ENCODE measurements at places on chromosomes 11 and 22.

- DNase-seq = no peak
Observed at GRCh38 chr11:93719310-93719709, 22.0 kb downstream of the TAF1D start.

DNA sequence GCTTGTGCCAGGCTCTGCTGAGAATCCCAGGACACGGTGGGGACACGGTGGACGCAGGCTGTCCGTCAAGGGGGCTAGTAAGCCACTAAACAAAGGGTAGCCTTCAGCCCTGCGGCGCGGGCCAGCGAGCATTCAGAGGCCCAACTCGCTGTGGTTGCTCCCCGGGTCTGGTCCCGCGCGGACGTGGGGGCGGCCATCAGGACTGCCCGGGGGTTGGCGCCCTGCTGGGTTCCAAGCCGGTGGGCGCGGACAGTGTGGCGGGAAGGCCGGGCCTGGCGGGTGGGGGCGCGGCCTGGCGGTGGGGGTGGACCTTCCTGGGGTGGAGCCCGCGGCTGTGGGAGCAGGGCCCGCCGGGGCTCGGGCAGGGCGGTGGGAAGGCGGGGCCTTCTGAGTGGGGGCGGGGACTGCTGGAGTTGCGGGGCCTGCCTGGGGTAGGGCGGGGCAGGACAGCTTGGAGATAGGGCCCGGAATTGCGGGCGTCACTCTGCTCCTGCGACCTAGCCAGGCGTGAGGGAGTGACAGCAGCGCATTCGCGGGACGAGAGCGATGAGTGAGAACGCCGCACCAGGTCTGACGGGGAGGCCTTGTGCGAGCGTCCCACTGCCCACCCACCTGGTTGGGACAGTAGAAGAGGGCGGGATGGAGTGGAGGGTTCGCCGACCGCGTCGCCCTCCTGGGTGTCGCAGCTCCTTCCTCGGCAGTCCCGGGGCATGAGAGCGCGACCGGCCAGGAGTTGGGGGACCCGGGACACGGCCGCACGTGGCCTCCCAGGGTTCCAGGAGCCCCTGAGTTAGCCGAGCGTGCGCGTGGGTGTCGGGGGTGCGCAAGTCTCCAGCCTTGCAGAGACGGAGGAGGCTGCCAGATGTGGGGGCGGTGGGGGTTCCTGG is at the start of gene SERHL2:
SERHL2 (plus strand) TSS at position 482 of the 887 bp plus-strand sequence; CDS start at position 547, 65 bp downstream.
- peak; percentile 94 for DNase-seq

DNA sequence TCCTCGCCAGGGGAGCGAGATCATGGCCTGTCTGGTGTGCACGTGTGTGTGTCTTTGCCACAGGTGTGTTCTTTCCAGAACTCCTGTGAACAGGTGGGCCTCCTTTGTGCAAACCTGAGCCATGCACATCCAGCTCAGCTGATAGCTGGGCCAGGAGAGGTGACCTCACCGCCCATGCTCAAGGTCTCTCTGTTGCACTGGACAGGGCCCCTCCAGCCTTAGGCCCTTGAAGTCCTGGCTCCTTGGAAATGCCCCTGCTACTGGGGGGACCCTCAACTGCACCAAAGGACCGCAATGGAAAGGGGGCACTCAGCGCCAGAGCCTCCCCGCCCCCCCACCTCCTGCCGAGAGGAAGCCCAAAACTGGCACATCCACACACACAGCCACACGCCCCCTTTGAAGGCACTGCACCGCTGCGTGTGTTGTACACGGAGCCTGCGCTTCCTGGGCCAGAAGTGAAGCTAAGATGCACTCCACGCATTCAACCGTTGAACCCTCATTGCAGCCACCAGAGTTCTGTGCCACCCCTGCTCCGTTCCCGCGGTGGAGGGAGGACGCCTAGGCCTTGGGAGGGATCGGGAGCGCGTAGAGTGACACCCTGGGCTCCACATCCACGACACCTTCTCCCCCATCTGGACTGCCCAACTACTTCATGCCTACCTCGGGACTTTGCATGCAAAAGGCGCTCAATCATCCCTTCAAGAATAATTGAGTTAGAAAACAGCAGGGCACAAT is 16.4 kb upstream of the IL2RB start:
- DNase-seq = no peak

DNA sequence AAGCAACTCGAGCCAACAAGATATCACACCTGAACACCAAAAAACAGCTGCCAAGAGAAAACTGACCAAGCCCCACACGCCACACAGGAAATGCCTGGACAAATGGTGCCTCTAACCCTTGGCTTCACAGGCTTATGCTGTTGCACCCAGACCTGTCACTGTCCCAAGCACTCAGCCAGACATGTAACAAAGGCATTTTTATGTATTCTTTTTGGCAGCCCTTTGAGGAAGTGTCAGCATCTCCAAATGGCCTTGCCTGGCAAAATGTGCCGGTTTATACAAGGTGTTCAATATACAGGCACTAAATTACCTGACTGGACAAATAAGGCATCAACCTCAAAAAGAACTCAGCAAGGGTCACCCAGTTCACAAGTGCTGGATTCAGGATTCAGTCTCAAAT is 6.1 kb downstream of the HDHD5 start:
- DNase-seq = no peak

- DNase-seq = no peak
Observed at GRCh38 chr11:57306940-57307565, 17.7 kb downstream of the TNKS1BP1 start.

GRCh38 chr11:126114486-126115126 is 51.9 kb upstream of the CDON start:
- no peak for DNase-seq

DNA sequence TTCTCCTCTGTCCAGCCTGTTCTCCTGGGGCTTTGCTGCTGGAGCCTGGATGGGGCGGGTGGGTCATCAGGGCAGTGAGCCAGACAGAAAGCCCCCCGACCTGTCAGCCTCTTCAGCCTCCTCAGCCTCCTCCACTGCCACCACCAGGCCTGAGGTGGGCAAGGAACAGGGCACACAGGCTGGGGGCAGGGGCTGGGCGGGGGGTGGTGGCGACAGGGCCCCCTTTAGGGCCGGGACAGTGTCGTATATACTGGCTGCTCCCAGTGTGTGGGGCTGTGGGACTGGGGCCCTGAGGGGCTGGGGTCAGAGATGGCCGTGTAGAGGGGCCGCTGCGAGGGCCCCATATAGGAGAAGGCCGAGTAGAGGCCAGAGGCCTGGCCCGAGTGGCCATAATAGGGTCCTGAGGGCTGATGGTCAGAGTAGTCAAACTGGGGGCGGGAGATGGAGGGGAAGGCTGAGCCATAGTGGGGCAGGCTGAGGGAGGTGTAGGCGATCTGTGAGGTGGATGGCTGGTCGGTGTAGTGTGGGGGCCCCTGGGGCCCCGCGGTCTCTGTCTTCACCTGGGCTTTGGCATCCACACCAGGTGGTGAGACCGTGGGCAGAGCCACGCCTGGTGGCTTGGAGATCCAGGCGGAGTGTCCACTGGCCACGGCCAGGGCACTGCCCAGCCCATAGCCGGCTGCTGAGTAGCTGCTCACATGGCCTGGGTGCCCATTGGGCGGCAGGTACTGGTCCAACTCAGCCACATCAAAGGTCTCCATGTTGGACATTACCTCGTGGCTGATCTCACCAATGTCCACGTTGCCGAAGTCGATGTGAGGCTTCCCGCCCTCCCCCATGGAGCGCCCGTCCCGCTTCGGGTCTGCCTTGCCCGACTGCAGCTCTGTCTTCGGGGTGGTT is 10.8 kb downstream of the SOX10 start:
- no peak for DNase-seq

- no peak for DNase-seq
Observed at GRCh38 chr11:132685174-132685611, 847.1 kb downstream of the OPCML start.

All from hematopoietic multipotent progenitor cell treated with erythropoietin and hydrocortisone succinate and interleukin-3 and kit ligand, for 15 days (in vitro differentiated cells).